ENCODE measurements at places on chromosomes 1 and 21. TPM values are rescaled to one million over a fixed set of nuclear protein-coding genes. Genes with fewer than 3 reads are reported as not detected.

DNA sequence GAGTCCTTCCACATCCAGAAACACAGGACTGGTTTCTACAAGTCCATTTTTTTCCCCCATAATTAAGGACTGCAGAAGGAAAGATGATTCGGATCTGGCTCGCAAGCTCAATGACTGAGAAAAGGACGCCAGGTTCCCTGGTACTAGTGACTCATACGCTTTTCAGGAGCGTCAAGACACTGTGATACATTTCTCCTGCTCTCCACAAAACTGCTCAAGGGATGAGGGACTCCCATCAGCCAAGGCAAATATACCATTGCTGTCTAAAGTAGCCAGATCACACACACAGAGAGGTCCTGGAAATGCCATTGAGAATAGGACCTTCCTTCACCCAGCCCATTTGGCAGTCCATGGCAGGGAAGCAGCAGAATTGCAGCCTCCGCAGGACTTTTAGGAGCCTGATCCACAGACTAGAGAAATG is 253.6 kb upstream of the IRF2BP2 start:
- peak; percentile 78 for DNase-seq

- DNase-seq = no peak
Observed at GRCh38 chr1:118346936-118347335, 161.9 kb upstream of the SPAG17 start.

DNA sequence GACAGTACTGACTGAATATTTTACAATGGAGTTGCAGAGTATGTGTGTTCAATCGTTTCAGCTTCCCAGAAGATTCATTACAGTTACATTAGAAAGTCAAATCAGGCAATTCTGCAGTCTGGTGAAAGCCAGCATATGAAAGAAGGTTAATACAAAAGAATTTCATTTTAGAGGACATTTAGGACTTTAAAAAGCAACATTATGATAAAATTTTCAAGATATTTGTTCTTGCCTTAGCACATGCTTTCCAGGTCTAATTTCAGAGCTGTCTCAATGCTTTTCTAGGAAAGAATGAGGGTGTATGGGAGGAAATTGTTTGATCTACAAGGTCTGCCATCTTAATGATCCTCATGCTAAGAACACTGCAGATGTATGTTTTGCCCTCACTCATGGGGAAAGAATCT is 63.2 kb downstream of the RERE start:
- no peak for DNase-seq

DNA sequence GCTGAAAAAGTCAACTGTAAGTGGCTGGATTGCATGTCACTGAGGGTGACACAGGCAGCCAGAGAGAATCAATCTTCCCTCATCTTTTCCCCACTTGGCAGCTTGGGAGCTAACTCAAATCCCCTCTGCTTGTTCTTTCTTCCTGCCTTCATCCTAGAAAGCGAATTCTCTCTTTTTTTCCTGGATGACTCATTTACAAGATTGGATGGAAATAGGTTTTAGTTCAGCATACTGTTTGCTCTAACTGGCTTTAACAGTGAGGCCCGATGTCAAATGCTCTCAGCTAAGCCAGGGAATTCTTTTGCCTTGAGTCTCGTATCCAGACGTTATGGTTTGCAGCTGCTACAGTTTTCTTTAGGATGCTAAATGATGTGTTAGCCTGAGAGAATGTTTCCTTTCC is 72.7 kb downstream of the HUNK start:
- no peak for DNase-seq

GRCh38 chr21:33189237-33189636 is 40.5 kb upstream of the IFNAR2 start:
- DNase-seq = no peak

DNA sequence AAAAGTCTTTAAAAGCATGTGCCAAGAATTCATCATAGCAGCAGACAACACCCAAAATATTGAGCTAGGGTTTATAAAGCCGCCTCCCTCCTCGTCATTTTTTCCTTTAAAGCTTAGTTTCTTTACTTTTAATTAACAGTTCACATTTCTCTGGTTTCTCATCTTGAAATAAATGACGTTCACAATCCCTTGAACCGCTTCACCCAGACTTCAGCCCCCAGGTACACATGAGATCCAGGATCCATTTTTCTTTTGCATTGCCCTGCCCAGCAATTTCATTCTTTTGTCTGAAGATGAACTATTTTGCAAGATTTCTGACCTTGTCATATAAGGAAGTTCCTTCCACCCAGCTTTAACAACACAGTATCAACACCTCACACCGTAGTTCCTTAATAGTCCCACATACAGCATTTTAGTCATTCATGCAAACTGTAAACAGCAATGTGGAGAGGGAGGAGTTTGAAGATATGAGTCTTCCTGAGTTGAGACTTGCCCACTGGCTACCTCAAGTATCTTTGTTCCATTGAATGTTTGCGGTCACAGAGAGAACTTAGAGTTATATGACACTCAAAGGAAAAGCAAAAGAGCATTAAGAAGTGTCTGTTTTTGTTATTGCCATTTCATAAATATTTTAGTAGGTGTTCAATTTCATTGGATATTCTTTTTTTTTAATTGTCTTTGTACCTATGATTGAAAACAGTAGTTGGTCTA is 35.3 kb upstream of the CACYBP start:
- peak; percentile 63 for DNase-seq

DNA sequence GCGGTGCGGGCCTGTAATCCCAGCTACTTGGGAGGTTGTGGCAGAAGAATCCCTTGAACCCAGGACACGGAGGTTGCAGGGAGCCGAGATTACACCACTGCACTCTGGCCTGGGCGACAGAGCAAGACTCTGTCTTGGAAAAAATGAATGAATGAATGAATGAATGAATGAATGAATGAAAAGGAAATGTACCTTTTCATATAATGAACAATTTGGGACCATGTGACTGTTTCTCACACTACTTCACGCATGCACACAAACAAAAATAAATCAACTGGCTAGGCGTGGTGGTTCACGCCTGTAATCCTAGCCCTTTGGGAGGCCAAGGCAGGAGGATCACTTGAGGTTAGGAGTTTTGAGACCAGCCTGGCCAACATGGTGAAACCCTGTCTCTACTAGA is 24.3 kb downstream of the USP48 start:
- no peak for DNase-seq

- DNase-seq = no peak
Observed at GRCh38 chr1:42786097-42786496, 1.3 kb downstream of the TMEM269 start.

DNA sequence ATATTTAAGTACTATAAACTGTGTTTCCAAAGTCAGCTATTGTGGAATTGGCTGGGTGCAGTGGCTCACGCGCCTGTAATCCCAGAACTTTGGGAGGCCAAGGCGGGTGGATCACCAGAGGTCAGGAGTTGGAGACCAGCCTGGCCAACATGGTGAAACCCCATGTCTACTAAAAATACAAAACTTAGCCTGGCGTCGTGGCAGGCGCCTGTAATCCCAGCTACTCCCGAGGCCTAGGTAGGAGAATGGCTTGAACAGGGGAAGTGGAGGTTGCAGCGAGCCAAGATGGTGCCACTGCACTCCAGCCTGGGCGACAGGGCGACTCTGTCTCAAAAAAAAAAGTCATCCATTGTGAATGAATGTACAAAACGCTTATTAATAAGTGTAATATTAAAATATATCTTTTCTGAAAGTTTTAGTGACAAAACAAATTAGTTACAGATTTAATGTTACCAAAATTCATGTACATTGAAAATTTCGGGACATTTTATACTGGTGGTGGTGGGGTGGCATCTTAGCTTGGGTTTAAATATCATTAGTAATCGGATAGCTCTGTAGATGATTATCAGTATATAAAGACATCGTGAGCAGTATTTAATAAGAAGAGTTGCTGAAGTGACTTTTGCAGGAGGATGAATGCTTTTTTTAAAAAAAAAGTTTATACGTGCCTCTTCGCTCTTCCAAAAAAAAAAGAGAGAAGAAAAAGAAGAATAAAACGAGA is 503 bp upstream of the SRSF11 start:
- peak; percentile 22 for DNase-seq

- DNase-seq = no peak
Observed at GRCh38 chr21:45074818-45075595, 627 bp downstream of the ADARB1 start.

DNA sequence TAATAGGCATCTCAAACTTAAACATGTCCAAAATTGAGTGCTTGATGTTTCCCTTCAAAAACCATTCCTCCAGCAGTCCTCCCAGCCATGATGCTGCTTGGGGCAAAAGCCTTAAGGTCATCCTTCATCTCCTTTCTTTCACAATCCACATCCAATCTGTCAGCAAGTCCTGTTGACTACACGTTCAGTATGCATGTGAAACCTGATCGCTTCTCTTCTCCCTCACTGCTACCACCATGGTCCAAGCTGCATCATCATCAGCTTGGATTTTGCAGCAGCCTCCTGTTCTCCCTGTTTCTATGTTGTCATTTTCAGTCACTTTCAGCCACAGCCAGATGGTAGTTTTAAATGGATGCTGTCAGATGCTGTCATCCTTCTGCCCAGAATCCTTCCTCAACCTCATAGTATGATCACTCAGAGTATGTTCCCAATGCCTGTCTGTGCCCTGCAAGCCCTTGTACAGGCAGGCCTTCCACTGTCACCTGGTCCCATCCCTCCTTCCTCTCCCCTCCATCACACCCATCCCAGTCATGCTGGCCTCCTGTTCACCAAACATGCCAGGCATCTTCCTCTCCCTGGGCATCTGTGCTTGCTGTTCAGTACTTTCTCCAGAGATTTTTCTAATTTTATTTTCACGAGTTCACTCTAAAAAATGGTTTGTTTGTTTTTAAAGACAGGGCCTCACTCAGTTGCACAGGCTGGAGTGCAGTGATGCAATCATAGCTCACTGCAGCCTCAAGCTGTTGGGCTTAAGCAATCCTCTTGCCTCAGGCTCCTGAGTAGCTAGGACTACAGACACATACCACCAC is 66.0 kb downstream of the SYDE2 start:
- DNase-seq = peak; percentile 82

DNA sequence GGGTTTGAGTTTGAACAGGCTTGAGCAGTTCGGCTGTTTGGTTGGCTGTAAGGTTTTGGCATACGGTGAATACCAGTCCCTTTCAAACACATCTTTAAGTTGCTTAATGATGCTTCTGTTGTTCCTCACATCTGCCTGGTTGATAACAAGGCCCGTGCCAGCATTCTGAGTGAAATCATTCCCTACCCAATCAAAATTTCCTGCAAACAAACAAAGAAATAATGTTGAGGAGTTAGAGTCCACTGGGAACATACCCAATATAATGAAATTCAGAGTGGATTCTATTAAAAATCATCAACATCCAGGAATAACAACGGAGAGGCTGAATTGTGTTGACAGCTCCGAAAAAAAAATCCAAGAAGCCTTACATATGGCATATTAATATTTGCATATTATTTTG is 91.0 kb upstream of the MAP1LC3C start:
- DNase-seq = no peak

- DNase-seq = no peak
Observed at GRCh38 chr1:51270751-51271150, 34.7 kb downstream of the RNF11 start.

GRCh38 chr1:108815566-108815965 is 41.3 kb downstream of the AKNAD1 start:
- DNase-seq = no peak

- no peak for DNase-seq
Observed at GRCh38 chr1:101980974-101981373, 15.8 kb downstream of the OLFM3 start.

DNA sequence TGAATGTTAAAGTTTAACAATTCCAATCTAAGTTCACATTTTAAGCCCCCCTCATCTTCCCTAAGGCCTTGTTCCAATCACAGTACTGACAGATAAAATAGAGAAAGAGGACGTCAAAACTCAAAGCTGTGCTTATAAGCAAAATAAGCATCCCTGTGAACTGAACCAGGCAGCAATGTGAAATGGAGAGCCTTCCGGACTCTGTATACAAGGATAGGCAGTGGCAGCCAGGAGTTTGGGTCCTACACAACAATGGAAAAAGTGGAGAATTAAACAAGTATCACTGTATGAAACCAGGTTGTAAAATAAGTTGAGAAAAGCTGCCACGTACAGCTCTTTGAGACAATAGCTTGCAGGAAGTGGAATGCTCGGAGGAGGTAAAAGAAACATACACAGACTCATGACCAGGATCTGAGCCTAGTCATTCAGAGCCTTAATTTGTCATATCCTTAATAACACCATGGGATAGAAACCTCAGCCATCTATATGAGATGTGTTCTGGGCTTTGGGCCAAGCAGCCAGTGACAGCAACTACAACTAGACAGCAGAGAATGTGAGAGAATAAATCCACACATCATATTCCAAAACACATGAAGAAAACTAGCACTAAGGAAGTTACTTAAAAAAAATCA is 55.2 kb upstream of the PALMD start:
- peak; percentile 97 for DNase-seq

- DNase-seq = no peak
Observed at GRCh38 chr1:27132147-27132546, 22.8 kb downstream of the SLC9A1 start.

- DNase-seq = no peak
Observed at GRCh38 chr1:242718967-242719366, 194.5 kb upstream of the PLD5 start.

DNA sequence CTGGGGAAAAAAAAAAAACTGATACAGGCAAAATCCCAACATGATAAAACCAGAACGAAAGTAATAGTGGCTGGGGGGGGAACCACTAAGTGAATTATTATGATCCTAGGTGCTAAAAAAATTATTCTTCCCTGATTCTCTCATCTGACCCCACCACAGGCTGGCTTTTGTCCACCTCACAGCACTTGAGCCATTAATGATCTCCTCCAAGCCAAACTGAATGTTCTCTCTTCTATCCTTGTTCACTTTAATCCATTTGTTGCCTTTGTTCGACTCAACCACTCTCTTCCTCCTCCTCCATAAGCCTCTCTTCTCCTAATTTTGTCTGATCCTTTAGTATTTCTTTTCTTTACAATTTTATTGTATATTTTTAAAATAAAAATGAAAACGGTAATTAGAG is 16.0 kb upstream of the SMYD2 start:
- DNase-seq = no peak

- DNase-seq = no peak
Observed at GRCh38 chr1:188423073-188423472, 1594.3 kb downstream of the PLA2G4A start.

DNA sequence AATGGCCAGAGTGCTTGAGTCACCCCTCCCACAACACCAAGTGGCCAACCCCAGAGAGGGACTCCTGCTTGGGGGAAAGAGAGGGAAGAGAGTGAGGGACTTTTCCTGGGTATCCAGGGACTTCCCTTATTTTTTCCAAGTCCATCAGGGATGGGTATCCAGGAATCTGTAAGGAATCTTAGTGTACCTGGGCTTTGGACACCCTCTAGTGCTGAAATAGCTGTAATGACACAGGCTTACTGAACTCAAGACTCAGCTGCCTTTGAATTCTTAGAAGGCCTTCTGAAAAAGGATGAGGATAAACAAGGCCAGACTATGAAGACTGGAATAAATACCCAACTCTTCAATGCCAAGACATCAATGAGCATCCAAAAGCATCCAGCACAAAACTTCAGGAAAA is 12.0 kb downstream of the TSHB start:
- peak; percentile 34 for DNase-seq

Gene LRRC53
- not detected for total RNA-seq

Gene ADAMTS4
- under 0.01 TPM for total RNA-seq

Gene CFAP107
- not detected for total RNA-seq

Gene DTL
- 1.1 TPM for total RNA-seq

Gene NUAK2
- 34.6 TPM for total RNA-seq

Gene RGS13
- total RNA-seq = not detected

Gene CFHR5
- total RNA-seq = not detected

Gene LIN28A
- not detected for total RNA-seq

Gene NBPF6
- total RNA-seq = not detected

Gene COL16A1
- total RNA-seq = 14.8 TPM

Gene FAM151A
- not detected for total RNA-seq

Gene FCGR3A
- total RNA-seq = not detected

Gene CD1E
- not detected for total RNA-seq

Gene LRRC3
- 3.1 TPM for total RNA-seq

Gene SELL
- 0.25 TPM for total RNA-seq
